Epithelial cell of prostate (primary cell): ENCODE measurements at places on chromosomes 1 and 21.
A peak's percentile ranks its signal among the peaks of the same experiment; 100 is the strongest.

GRCh38 chr1:7111853-7112252 is 326.6 kb downstream of the CAMTA1 start:
- DNase-seq: no peak

DNA sequence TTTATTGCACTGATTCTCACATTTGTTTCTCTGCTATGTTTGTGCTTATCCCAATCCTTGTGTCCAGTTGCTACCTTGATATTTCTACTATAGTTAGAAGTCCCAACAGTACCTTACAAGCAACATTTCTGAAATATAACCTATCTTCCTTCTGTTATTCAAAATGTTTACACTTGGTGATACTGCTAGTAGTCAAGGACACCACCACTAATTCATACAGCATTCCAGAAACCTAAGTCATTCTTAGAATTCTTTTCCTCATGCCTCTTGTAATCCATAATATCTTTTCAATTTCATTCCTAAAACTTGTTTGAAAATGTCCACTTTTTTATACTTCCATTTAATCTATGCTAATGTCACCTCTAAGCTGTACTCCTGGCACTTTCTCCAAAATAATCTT is 2132.1 kb downstream of the NCAM2 start:
- DNase-seq: no peak

DNA sequence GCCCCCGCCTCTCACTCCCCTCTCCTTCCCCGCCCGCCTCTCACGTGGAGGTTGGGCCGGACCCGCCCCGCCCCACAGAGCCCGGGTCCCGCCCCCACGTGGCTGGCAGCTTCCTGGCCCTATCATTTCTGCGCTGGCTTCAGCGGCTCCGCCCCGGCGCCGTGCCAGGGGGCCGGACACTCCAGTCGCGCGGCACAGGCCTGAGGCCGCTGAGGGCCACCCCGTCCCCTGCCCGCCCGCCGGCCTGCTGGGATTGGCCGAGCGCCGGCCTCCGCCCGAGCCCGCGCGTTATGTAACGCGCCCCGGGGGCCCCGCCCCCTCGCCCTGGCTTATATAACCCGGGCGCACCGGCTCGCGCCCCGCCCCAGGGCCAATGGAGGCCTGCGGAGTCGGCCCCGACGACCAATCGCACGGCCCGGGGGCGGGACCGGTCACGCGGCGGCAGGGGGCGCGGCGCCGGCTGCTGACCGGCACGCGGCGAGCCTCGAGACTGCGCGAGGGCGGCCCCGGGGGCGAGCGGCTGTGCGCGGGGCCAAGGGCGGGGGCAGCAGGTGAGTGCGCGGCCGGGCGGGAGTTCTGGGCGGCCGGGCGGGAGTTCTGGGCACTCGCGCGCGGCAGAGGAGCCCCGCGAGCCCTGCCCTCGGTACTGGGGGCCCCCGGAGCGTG is at the start of gene PER3:
PER3 (plus strand) TSS at position 466 of the 666 bp plus-strand sequence. CDS start 587 bp downstream, outside the sequence.
- peak; percentile 82 for DNase-seq

DNA sequence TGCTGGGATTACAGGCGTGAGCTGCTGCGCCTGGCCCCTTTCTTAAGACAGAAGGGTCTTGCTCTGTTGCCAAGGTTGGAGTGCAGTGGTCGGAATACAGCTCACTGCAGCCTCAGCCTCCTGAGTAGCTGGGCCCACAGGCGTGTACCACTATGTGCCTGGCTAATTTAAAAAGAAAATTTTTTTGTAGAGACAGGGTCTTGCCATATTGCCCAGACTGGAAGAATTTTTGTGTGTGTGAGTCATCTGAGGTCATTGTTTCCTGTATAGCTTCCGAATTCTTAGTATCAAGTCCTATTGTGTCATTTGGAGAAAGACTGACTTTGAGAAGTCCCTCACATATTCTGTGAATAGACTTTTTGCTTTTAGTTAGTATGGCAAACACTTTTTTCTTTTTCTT is 4.7 kb downstream of the SZRD1 start:
- no peak for DNase-seq

DNA sequence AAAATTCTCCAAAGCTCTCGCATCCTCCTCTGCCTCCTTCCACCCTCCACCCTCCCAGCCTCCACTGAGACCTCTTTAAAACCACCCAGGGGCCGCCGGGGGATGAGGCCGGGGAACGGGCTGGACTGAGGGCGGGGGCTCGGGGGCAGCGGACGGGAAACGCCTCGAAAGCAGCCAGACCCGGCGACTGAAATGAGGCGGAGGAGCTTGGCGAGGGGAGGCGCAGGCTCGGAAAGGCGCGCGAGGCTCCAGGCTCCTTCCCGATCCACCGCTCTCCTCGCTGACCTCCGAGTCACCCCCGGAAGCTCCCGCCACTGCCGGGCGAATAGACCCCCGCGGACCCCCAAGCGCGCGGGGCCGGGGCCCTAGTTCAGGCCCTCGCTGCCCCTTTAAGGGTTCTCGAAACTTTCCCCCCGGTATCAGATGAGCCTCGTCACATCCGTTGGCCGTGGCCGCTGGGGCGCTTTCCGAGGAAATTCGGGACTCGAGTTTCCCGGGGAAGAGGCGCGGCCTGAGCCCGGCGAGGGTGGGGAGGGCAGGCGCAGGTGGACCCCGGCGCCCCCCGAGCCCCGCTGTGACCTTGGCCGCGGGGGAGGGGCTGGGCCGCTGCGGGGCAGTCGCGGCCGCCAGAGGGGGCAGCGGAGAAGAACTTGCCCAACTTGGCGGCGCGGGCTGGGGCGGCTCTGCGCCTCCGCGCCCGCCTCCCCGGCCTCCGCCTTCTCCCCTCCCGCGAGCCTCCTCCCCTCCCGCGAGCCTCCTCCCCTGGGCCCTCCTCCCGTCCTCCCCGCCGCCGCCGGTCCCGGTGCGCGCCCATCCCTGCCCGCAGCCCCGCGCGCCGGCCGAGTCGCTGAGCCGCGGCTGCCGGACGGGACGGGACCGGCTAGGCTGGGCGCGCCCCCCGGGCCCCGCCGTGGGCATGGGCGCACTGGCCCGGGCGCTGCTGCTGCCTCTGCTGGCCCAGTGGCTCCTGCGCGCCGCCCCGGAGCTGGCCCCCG is at the start of gene BACE2:
BACE2 (plus strand) TSS at position 813 of the 995 bp plus-strand sequence; CDS start at position 917, 104 bp downstream.
- peak; percentile 46 for DNase-seq
